ENCODE measurements at places on chromosomes 12 and 14. TPM values are rescaled to one million over a fixed set of nuclear protein-coding genes. Genes with fewer than 3 reads are reported as not detected.

- DNase-seq: no peak
These were observed 2.3 kb downstream of the SPATS2 start for GRCh38 chr12:49369411-49370145.

GRCh38 chr12:51262758-51263177 lies 7.4 kb downstream of the SMAGP start:
- DNase-seq: peak; percentile 50

- DNase-seq: no peak
These were observed 914.1 kb downstream of the TRHDE start for GRCh38 chr12:73186272-73186671.

DNA sequence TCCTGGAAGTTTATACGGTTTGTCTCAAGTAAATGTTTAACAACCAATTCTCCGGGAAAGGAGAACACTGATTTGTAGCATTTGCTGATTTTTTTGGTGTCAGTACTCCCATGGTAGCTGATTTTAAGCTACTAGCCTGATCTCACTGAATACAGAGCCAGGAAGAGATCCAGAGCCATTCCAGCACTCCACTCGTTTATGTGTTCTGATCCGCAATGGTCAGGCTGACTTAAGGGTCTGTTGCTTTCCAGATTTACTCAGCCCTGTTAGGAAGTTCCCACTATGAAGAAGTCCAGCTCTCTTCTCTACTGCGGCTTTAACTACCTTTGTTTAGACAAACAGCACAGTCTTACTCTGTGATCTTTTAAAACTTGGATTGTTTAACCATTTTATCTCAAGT lies 38.0 kb upstream of the NID2 start:
- DNase-seq: peak; percentile 79

DNA sequence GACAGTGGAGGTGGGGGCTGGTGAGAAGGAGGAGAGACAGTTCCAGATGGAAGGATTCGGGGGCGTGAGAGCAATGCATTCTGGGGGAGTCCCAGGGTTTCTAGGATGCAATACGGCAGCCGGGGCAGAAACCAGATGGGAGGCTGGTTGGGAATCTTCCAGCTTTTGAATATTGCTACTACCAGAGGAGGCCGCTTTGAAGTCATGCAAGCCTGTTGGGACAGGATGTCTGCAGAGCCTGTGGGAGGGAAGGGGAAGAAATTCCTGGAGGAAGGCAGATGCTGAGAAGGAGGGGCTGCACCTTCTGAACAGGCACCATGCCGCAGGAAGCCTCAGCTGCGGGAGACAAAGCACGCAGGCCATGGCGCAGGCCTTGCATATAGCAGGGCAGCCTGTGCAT lies 105.4 kb downstream of the APAF1 start:
- DNase-seq: no peak

DNA sequence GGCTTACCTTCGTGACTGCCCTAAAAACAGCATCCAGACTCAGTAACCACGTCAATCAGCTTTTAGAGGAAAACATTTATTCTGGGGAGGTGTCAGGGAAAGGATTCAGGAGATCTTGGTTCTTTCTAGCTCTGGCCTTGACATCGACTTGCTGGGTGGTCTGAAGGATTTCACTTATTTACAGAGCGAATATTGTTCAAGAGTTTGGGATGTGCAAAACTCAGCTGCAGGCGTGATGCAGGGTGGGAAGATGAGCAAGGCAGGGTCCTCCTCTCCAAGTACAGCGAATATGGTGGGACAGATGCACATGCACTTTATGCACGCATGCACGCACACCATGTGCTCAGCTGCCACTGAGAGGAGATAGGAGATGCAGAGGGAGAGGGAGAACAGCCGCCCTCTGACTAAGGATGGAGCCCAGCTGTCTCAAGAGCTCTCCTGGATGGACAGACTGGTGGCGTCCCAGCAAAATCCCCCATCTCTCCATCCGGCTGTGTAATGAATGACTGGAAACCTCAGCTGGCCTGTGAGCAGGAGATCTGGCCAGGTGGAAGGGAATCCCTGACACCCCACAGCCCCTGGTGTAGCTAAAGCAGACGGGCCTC lies 24.4 kb upstream of the BDKRB1 start:
- DNase-seq: no peak

DNA sequence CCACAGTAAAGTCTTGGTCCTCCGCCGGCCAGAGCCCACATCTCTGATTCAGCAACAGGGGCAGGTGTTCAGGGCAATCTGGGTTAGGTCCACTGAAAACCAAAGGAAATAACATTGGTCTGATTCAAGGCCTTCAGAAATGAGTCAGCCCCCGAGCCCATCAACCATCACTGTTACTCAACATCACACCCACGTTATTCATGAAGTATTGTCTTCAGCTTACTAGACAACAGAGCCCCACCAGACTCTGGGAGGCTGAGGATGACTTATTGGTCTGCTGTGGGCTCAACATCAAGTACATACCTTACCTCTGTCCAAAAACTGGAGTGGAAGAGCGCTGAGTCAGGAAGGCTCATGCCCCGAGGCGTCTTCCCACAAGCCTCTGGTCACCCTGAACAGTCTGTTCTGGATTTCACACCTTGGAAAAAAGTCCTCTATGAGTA lies 97.5 kb downstream of the ZFP36L1 start:
- peak; percentile 99 for DNase-seq

GRCh38 chr12:81958406-81958805 lies 199.3 kb upstream of the PPFIA2 start:
- no peak for DNase-seq

GRCh38 chr12:115771065-115771464 lies 506.4 kb downstream of the MED13L start:
- DNase-seq: no peak

DNA sequence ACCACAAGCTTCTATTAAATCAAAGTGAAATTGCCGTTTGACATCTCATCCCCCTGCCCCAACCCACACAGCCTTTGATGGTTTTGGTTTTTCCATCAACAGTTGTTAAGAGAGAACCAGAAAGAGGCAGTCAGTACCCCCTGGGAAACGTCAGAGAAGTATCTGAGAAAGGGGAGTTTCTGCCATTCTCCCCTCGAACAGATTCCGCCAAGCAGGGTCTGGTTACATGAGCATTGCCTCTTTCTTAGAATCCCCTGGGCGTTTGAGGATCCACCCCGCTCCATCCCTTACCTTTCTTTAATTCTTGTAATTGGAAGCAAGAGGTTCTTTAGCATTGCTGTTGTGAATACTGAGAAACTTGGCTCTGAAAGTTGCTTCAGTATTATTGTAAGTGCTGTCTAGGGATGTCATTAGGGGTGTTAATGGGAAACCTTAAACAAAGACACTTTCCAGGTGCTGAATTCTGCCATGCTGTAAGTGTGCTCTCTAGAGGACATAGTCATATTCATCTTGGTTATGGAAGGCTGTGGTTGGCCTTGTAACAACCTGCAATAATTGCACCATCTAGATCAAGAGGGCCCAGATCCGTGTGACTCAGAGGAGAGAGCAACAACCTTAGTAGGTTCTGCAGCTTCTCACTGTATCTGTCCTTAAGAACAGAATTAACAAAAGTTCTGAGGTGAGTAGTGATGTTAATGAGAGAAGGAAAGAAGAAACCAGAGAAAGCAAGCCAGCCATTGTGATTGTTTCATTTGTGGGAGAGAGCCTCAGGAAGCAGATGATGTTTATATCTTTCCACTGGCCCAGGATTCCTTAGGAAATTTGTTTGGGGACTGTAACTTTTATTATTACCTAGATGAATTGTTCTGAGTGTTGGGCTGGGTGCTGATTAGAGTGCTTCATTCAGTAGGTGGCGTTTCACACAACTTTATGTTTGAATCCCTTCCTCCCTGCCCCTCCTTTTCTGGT lies 9.0 kb downstream of the TMBIM6 start:
- DNase-seq: no peak

DNA sequence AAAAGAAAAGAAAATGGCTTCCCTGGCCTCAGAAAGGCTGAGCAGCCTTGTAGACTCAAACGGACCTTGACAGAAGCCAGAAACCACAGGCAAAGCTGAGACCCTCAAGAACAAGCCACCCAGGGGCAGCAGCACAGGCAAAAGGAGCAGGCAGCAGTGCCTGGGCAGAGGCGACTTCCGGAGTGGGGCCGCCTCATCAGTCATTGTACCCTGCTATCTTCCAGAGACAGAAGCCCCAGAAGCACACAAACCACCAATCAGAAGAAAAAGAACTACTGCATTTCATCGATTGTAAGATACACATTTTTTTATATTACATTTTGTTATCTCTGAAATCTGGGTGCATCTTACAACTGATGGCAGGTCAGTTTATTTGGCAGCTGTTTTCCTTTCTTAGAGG lies 58.2 kb upstream of the ZFP36L1 start:
- DNase-seq: no peak

Gene SYCP3
- not detected for total RNA-seq

Gene SIVA1
- 558 TPM for total RNA-seq

Gene MAGOHB
- total RNA-seq: 30.8 TPM

Gene BTBD6
- total RNA-seq: 64.1 TPM

All from epithelial cell of proximal tubule (primary cell).